ENCODE measurements at places on chromosomes 2 and 18.

DNA sequence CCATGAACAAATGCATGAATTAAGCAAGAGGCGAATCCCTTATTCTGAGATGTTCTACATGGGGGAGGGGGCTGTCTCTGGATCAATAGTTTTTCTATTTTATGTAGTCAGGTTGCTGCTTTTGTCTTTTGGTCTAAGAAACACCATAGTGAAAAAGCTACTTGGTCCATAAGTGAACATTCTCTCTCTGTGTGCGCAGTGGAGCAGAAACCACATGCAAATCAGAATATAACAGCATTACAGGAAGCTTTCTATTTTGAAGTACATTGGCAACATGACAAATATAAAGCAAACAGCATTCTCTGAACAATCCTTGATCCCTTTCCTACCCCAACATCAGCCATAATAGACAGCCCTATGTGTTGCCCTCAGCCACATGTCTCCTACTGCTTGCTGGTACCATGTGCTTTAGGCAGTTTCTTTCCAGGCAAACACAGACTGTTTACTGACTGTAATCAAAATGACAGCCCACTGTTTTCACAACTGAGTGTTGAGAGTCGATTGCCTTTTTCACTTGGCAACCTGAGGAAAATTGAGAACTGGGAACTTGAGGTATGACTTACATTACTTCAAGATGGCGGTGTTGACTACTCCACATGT lies 10.6 kb downstream of the SCN3A start:
- DNase-seq = no peak

GRCh38 chr18:13712400-13713131 lies 13.8 kb downstream of the FAM210A start:
- DNase-seq = no peak

GRCh38 chr18:45349467-45349866 lies 265.8 kb upstream of the SLC14A2 start:
- DNase-seq = no peak

DNA sequence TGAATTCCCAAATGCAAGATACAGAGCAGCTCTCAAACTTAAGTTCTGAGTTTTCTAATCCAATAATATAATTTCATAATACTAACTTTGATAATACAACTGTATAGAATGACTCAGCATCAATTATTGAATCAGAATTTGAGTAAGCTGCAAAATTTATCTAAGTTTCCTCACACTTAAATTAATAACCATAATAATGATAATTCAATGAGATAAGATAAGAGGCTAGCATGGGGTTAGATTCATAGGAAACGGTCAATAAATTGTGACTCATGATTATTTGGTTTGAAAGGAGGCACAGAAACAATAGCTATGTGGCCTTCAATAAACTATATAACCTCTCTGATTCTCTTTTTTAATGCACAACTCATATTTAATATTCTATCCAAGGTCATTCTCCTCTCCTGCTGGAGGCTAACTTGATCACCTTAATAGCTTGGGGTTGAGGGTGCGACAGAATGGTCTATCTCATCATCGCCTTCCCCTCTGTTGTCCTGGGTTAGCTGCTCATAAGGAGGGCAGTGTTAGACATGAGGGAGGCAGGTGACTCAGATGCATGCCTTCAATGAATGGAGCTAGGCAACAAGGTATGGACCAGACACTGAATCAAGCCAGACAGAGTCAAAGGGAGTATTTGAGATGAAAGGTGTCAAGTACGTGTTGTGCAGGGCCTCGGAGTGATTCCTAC lies 36.2 kb upstream of the BMP10 start:
- DNase-seq = no peak

GRCh38 chr18:58045242-58046092 lies 1.4 kb downstream of the NEDD4L start:
- DNase-seq = no peak
